ENCODE measurements at places on chromosomes 4 and X. TPM values are rescaled to one million over a fixed set of nuclear protein-coding genes. Genes with fewer than 3 reads are reported as not detected.

DNA sequence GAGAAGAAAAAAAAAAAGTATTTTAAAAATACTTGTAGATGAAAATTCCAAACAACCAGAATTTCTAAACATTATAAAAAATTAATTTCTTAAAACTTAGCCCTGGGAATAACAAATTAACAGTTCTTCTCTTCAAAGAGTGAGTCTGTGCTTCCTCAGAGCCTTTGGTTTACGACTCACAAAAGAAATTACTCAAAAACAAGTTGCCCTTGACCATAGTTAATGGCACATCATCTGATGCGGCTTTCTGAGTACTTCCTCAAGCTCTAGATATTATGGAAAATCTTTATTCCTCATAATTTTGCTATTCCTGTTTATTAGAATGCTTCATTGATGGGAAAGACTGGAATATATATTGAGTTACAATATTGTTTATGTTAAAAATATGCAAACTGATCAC, 23.7 kb downstream of the TAPT1 start:
- H3K4me3 ChIP-seq, result no peak overlapping the region
- H3K36me3 ChIP-seq, result no peaks in the 10 kb centered on the region

DNA sequence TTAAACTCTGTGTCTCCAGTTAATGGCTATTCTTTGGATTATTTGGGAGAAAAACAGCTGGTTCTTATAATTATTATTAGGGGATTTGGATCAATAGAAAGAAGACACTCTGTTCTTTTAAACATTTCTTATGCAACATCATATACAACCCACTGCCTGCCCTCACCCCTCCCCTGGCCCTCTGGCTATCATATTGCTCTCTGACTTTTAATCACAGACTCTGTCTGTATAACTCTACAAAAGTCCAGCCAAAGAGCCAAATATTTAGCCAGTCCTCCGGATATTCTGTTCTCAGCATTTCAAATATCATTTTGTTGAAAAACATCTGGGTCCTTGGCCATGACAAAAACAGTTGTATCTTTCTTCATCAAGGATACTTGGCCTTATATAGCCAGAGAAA, 19.0 kb upstream of the PACRGL start:
- no peaks in the 10 kb centered on the region for H3K36me3 ChIP-seq
- no peak overlapping the region for H3K4me3 ChIP-seq
- DNase-seq, result no peak
- H3K27me3 ChIP-seq, result peaks cover 6% of the 10 kb centered on the region
- H3K4me1 ChIP-seq, result no peaks in the 10 kb centered on the region
- H3K27ac ChIP-seq, result no peak overlapping the region

DNA sequence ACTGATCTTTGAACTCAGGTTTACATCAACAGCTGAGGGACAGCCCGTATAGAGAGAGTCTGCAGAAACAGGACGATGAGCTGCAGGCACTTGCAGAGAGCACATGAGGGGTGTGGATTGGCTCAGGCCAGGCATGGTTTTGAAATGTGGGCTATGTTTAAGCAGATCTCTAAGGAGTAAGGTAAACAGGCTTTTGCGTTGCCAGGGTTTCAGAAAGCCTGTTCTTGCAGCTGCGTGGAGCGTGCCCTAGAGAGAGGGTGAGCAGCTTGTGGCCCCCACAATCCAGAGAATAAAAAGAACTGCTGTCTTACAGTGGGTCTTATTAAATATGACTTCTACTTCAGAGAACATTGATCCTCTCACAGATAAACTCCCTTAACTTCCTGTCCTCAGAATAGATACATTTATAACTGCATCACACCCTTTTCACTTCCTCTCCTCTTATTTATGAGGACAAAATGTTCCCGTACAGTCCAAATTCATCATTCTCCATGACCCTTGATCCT, 64.1 kb downstream of the TMA16 start:
- DNase-seq, result no peak
- H3K4me3 ChIP-seq, result no peak overlapping the region
- no peaks in the 10 kb centered on the region for H3K4me1 ChIP-seq
- H3K27ac ChIP-seq, result no peak overlapping the region

- H3K27ac ChIP-seq, result peak overlapping the region; percentile 1
- H3K4me1 ChIP-seq, result peaks cover 13% of the 10 kb centered on the region
- no peak for DNase-seq
- no peaks in the 10 kb centered on the region for H3K36me3 ChIP-seq
- H3K4me3 ChIP-seq, result peak overlapping the region; percentile 56
- peaks cover 7% of the 10 kb centered on the region for H3K27me3 ChIP-seq
These were observed 400 bp upstream of the PAQR3 start for GRCh38 chr4:78939667-78940008.

GRCh38 chrX:65677954-65678469, 10.6 kb downstream of the MSN start:
- peak; percentile 94 for DNase-seq
- H3K36me3 ChIP-seq, result peaks cover 4% of the 10 kb centered on the region
- peak overlapping the region; percentile 94 for H3K27ac ChIP-seq
- H3K27me3 ChIP-seq, result no peaks in the 10 kb centered on the region
- H3K4me3 ChIP-seq, result peak overlapping the region; percentile 23

DNA sequence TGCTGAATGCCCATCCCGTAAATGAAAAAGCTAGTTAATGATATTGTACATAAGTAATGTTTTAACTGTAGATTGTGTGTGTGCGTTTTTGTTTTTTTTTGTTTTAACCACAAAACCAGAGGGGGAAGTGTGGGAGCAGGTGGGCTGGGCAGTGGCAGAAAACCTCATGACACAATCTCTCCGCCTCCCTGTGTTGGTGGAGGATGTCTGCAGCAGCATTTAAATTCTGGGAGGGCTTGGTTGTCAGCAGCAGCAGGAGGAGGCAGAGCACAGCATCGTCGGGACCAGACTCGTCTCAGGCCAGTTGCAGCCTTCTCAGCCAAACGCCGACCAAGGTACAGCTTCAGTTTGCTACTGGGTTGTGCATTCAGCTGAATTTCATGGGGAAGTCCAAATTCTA, at the start of gene SPP1:
TSS of gene SPP1 (plus strand) at position 249 of the 400 bp plus-strand sequence. CDS start 1,182 bp downstream, outside the sequence.
- DNase-seq, result no peak
- H3K27me3 ChIP-seq, result no peaks in the 10 kb centered on the region
- H3K4me1 ChIP-seq, result peaks cover 13% of the 10 kb centered on the region

GRCh38 chr4:171157462-171158082, 655.6 kb upstream of the GALNTL6 start:
- no peak overlapping the region for H3K4me3 ChIP-seq
- no peaks in the 10 kb centered on the region for H3K4me1 ChIP-seq
- DNase-seq, result no peak
- H3K36me3 ChIP-seq, result no peaks in the 10 kb centered on the region

DNA sequence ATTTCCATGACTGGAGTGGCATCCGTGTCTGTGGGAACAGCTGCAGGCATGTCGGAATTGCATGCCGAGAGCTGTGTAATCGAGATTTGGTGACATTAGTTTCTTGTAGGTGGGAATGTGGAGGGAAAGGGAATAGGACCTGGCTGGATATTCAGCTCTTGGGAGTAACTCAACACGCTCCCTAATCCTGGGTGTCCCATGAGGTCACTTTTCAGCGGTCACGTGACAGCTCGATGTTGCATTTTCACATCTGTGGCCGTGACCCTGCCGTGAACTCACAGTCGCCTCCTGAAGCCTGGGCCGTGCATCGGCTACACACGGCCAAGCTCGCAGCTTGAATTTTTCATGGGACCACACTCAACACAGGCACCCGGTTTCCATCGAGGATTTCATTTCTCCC, 25.8 kb upstream of the PSAPL1 start:
- H3K36me3 ChIP-seq, result no peaks in the 10 kb centered on the region
- no peaks in the 10 kb centered on the region for H3K4me1 ChIP-seq
- no peak overlapping the region for H3K4me3 ChIP-seq
- no peak overlapping the region for H3K27ac ChIP-seq
- H3K27me3 ChIP-seq, result no peaks in the 10 kb centered on the region

GRCh38 chrX:126825566-126826193, 6.2 kb downstream of the PRR32 start:
- H3K27ac ChIP-seq, result no peak overlapping the region
- H3K4me3 ChIP-seq, result no peak overlapping the region
- no peaks in the 10 kb centered on the region for H3K27me3 ChIP-seq
- no peaks in the 10 kb centered on the region for H3K4me1 ChIP-seq
- no peak for DNase-seq

DNA sequence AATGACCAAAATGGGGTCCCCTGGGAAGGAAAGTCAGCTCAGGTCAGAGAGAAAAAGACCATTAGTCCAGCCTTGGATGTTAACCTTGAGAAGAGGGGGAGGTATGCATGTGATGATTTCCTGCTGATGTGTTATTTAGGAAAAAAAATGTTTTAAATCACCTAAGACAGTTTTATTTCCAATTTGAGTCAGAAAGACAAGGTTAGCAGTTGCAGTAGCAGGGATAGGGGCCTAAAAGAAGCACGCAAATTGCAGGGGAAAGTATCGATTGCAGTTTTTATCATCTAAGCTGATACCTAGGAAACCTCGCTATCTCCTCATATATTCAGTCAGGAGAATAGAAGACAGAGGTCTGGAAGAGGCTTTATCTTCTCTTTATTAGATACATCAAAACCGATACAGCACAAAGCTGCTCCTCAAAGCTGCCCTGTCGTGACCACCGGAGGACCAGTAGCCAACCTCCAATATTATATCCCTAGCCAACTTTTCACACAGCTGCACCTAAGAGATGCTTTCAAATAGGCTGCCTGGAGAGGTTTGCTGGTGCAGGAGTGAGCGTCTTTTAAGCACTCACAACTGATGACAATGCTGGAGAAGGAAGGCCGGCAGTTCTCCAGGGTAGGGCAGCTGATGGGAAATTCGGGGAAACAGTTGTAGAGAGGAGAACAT, 289.4 kb downstream of the INPP4B start:
- no peak overlapping the region for H3K4me3 ChIP-seq
- no peak for DNase-seq
- H3K27ac ChIP-seq, result no peak overlapping the region
- H3K36me3 ChIP-seq, result no peaks in the 10 kb centered on the region
- H3K4me1 ChIP-seq, result no peaks in the 10 kb centered on the region

DNA sequence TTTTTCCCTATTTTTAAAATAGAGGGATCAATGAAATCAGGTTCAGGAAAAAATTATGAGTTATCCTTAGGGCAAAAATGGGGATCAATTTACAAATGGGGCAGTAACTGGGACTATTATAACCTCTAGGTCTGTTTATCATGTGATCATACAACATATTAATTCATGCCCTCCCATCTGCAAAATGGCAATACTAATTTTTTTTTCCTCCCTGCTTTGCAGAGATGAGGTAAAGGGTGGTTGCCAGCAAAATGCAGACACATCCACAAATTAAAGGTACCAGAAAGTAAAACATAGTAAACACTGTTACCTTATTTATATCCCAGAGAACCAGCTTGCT, 467 bp downstream of the HSD17B11 start:
- peak overlapping the region; percentile 65 for H3K4me3 ChIP-seq
- peak overlapping the region; percentile 47 for H3K27ac ChIP-seq
- no peak for DNase-seq
- peaks cover 9% of the 10 kb centered on the region for H3K4me1 ChIP-seq
- H3K27me3 ChIP-seq, result no peaks in the 10 kb centered on the region

GRCh38 chr4:151437505-151437904, 28.5 kb downstream of the FHIP1A start:
- no peaks in the 10 kb centered on the region for H3K4me1 ChIP-seq
- no peak overlapping the region for H3K27ac ChIP-seq
- H3K27me3 ChIP-seq, result no peaks in the 10 kb centered on the region

GRCh38 chrX:85111347-85111746, 107.7 kb downstream of the APOOL start:
- no peaks in the 10 kb centered on the region for H3K36me3 ChIP-seq
- peak; percentile 4 for DNase-seq
- no peak overlapping the region for H3K27ac ChIP-seq
- no peaks in the 10 kb centered on the region for H3K27me3 ChIP-seq

- no peak overlapping the region for H3K27ac ChIP-seq
- no peak overlapping the region for H3K4me3 ChIP-seq
- H3K27me3 ChIP-seq, result no peaks in the 10 kb centered on the region
- no peaks in the 10 kb centered on the region for H3K4me1 ChIP-seq
- no peak for DNase-seq
- peaks cover 2% of the 10 kb centered on the region for H3K36me3 ChIP-seq
These were observed 14.7 kb downstream of the HELQ start for GRCh38 chr4:83440899-83441298.

CDS1 gene
- not detected for total RNA-seq

GNRHR gene
- not detected for total RNA-seq

LDOC1 gene
- 46.2 TPM for total RNA-seq

SCML2 gene
- total RNA-seq, result 2.7 TPM

RHOH gene
- not detected for total RNA-seq

TAF7L gene
- 1.1 TPM for total RNA-seq

MAOB gene
- total RNA-seq, result not detected

CT45A5 gene
- not detected for total RNA-seq

TCEAL5 gene
- not detected for total RNA-seq

LRIT3 gene
- 0.16 TPM for total RNA-seq
